Activated CD8-positive, alpha-beta memory T cell treated with anti-CD3 and anti-CD28 coated beads for 4 hours (primary cell): ENCODE measurements at places on chromosomes 5 and 9.

DNA sequence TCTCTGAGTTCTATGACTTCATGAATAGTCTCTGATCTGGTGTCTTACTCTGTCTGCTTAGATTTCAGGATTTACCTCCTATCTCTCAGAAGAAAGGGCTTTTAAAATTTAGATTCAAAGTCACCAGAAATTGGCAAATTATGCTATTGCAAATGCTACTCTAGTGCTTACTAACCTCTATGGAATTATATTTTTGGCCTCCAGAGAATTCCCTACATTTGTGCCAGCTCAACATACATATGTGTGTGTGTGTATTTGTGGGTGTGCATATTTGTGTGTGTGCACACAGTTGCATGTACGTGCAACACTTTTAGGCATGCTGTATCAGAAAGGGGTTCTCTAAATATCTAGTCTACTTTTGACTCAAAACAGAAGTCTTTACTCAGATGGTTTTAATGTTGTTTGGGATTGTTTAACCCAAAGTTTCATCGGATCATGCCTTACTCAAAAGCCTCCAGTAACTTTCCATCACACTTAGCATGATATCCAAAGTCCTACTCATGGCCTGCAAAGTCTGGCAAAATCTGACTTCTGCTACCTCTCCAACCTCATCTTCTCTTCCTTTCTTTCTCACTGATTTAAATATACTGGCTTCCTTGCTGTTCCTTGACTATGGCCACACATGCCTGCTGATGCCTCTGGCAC is 147.6 kb upstream of the NR3C1 start:
- no peak for DNase-seq

DNA sequence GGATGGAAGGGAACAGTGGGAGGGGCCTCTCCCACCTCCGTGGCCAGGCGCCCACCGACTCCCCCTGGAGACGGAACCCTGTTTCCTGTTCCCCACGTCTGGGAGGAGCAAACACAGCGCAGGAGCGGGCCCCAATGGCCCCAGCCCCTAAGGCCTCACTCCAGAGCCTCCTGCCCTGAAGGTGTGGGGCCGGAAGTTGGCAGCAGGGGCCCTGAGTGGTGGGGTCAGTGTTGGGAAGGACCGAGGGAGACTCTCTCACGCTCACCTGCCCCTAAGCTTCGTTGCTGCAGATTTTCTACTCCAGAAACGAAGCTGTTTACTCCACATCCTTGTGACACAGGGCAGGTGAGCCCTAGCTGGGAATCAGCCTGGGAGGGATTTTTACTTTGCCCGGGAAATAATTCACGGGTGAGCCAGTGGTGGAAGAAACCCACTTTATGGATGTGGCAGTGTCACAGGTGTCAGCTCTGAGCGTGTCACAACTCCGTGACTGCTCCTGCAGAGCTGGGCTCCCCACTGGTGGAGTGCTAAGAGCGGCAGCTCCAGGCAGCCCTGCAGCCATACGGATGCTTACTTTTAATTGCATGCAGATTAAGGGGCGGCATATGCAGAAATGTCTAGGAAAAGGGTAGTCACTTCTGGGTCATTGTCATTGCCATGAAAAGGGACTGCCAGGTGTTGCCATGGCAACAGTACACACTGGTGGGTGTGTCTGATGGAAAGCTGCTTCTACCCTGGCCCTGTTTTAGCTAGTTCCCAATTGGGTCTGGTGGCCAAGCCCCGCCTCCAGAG is 77.5 kb upstream of the OLFM1 start:
- no peak for DNase-seq

DNA sequence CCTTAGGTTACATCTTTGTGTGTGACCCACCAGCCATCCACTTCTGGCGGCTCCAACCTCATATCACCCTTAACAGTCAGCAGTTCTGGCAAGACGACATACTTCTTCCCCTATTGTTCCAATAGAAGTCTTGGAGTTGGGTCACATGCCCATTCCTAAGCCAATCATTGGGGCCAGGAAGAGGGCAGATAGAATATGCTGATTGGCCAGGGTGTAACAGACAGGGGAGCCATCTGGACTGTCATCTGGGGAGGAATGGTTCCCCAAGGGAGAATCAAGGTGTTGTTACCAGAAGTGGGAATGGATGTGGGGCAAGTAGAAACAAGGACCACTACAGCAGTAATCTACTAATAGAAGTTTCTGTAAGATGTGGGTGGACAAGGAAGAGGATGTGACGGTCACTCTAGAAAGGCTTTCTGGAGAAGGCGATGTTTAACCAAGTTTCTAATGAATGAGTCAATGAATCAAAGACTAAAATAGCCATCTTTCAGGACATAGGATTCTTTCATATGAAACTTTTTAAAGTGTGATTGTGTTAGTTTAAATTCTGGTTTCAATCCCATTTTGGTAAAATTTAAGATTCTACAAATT is 200.4 kb downstream of the ARHGAP26 start:
- no peak for DNase-seq

DNA sequence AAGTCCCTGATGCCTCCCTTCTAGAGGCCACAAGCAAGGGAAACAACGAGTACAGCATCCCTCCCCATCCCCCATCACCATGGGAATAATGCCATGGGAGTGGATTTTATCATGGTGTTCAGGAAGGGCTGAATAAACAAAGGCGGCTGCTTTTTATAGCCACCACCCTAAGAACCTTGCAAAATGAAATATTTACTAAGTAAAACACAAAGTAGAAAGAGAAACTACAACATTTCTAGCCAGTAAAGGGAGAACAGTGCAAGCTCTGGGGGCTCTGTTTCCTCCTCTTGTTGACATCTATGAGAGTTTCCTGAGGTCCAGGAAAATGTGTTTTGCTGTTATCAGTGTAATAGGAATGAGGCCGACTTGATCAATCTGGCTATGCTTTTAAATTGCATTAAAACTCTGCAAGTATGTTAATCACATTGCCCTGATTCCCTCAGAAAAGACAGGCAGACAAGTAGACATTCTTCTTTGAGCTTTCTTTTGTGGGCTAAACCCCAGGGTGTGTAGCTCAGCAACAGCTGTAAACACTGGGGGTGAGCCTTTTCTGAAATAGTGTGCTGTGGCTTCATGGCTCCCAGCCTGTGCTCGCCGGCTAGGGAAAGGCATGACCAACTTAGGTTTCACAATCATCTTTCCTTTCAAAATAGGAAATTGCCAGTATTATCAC is 31.1 kb downstream of the SV2C start:
- no peak for DNase-seq

DNA sequence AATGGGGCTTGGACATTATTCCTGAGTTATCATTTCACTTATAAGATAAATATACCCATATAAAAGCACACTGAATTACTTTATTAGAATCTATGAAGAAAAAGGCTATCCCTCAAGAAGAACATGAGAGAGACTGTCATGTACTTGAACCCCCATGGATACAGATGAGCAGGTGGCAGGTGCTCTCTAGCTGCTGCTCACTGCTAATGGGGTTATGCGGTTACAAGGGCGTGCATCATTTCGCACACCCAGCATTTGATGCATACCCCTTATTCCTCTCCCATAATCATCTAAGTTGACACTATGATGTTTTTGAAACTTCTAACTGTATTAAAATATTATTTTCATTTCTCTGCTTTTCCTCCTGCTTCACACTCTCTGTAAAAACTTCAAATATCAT is 16.4 kb downstream of the ITK start:
- no peak for DNase-seq

DNA sequence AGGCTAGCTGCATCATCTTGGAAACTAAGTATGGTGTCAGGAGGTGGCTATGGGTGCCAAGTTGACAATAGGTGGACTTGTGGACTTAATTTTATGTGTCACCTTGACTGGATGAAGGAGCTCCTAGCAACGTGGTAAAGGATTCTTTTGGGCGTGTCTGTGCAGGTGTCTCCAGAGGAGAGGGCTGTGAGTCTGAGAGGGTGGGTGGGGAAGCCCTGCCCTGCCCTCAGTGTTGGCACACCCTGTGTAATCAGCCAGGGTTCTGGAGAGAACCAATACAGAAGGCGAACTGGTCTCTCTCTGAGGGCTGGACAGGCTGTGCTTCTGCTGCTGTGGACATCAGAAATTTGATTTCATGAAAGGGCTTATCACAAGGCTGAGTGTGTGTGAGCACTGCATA is 61.0 kb downstream of the GTF3C4 start:
- DNase-seq, result no peak

DNA sequence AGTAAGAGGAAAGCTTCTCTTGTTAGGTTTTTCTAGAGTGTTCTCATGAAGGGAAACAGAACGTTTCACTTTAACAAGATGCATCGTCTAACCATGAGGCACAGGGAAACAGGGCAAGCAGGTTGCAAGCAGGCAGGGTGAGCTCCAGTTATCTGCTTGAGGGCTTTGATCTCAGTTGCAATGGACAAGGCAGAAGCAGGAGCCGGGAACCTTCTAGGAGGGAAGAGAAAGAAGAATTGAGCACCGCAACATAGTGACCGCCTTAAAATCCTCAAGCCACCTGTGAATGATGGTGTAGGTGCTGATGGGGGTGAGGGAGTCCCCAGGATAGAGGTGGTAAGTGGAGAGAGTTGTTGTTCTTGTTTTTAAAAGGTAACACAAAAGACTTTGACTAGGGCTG is 22.9 kb upstream of the ZSWIM6 start:
- no peak for DNase-seq

- no peak for DNase-seq
Observed at GRCh38 chr9:128408963-128409431, 11.7 kb upstream of the CERCAM start.
